CD4-positive, alpha-beta T cell (primary cell): ENCODE measurements at places on chromosomes 3 and 15. TPM values are rescaled to one million over a fixed set of nuclear protein-coding genes. Genes with fewer than 3 reads are reported as not detected.

- no peak for DNase-seq
Measured at GRCh38 chr3:121979246-121979645, 42.8 kb downstream of the ILDR1 start.

- DNase-seq, result no peak
Measured at GRCh38 chr3:18989237-18989795, 159.0 kb upstream of the KCNH8 start.

LIPC gene
- total RNA-seq, result 1.2 TPM

DNA sequence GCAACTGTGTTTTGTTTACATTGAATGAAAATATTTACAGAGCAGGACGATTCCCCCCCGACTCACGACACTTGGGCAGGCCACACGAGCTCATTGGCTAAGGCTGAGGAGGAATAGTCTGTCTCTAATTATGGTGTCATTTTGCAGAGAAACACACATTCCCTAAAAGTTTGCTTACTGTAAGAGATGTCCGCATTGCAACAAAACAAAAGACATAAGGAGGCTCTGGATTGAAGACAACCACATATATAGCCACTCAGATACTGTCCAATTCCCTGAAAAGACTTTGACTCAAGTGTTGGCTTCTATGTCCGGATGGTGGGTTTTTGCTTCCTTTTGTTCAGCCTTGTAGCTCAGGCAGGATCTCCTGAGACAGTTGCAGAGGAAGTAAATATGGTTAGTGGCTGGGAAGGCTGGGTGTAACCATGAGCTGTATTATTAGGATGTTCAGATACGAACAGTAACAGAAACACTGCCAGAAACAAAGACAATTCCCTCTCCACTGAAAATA lies 170.4 kb downstream of the KLHL25 start:
- no peak for DNase-seq

- DNase-seq, result no peak
Measured at GRCh38 chr3:122484985-122485384, 29.8 kb downstream of the KPNA1 start.

ADAMTS9 gene
- total RNA-seq, result not detected

TMCC1 gene
- 33.3 TPM for total RNA-seq

DNA sequence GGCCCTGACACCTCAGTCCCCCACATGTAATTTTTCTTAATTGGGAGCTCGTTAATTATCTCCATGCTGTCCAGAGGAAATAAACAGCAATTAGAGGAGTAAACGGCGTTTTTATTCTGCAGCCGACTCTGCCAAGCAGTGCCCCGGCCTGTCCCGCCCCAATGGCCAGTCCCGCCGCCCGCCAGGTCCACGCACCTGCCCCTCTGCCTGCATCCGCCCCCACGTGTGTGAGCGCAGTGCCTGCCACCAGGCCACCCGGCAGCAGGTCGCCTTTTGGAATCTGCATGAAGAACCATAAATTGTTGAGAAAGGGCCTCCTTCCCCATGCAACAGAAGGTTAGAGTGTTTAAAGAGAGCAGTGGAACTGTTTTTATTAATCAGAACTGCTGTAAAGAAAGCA lies 87.5 kb upstream of the LINGO1 start:
- DNase-seq, result no peak

VILL gene
- 23.2 TPM for total RNA-seq

DNA sequence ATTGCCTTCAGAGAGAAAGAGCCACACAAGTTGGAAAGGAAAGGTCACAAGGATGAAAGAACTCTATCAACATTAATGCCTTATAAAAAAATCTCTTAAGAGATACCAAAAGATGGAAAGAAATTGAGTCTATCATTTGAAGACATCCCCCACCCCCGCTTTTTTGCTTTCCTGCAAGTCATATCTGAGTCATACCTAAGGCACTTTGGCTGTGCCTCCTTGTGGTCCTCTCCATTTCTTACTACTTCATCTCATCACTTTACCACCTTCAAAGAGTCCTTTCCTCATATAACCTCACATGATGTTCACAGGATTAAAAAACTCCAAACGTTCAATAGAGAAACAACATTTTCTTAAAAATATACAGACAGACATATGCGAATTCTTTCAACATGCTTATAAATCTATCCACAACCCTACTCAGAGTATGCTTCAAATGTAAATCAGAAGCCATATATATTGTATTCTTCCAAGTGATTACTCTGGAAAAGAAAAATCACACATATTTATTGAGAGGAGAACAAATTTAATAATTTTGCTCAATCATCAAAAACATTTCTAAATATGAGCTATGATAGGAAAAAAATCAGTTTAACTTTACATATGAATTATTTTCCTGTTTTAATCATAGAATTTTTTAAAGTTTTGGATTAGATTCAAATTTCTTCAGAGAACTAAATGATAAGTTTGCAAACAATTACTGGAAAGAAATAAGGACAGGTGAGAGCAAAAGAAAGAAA lies 1003.9 kb upstream of the CFAP20DC start:
- peak; percentile 41 for DNase-seq

ZIC4 gene
- total RNA-seq, result not detected

SGO1 gene
- total RNA-seq, result not detected
